ENCODE measurements at places on chromosomes 2 and 18.
A peak's percentile ranks its signal among the peaks of the same experiment; 100 is the strongest.

DNA sequence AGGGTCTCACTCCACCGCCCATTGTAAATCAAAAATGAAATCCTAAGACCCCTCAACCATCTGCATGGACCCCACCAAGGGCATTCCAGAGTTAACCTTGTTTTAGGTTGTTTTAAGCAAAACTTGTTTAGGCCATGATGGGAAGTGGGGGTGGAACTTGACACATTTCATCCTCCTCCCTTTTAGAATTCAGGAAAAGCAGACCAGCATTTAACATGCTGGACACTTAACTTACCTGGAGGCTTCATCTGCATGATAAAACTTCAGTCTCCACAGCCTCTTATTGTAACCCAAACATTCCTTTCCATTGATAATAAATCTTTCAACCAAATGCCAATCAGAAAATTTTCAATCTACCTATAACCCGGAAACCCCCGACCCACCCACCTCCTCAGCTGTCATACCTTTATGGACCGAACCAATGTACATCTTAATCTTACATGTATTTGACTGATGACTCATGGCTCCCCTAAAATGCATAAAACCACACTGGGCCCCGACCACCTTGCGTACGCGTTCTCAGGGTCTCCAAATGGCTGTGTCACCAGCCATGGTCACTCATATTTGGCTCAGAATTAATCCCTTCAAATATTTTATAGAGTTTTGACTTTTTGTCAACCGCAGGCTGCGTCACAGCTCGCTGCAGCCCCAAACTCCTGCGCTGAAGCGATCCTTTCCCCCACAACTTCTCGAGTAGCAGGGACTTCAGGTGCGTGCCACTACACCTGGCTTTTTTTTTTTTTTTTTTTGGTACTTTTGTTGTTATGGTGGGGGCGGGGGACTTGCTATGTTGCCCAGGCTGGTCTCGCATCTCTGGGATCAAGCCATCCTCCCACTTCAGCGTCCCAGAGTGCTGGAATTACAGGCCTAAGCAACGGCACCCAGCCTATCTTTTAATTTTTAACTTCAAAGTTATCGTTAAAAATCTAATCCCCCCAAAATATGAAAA is 917 bp downstream of the MPPE1 start:
- DNase-seq: no peak

DNA sequence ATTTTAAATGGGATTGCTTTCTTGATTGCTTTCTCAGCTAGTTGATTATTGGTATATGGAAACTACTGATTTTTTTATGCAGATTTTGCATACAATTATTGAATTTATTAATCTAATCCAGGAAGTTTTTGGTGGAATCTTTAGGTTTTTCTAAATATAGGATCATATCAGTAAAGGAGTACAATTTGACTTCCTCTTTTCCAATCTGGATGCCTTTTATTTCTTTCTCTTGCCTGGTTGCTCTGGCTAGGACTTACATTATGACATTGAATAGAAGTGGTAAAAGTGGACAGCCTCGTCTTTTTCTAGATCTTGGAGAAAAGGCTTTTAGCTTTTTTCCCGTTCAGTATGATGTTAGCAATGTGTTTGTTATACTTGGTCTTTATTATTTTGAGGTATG is 51.3 kb downstream of the OTX1 start:
- no peak for DNase-seq

- DNase-seq: no peak
Measured at GRCh38 chr2:114729026-114729425, 286.6 kb downstream of the DPP10 start.

DNA sequence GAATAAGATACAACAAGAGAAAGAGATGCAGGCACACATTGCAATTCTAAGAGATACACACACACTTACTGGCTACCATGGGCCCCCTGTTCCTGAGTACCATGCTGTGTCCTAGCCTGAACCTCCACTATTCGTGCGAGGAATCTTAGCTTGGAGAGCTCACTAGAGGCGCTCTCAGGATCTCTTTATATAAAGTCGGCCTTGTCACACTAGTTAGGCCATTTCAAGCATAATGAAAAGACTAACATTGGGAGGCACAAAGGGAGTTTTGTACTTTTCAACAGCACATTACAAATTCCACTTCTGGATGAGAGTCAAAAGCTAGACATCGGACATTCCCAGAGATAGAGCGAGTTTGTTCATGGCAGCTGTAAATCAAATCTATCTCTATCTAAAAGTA is 365.2 kb downstream of the DSEL start:
- no peak for DNase-seq

GRCh38 chr2:146576339-146577111 is 1268.3 kb upstream of the ACVR2A start:
- DNase-seq: peak; percentile 73

DNA sequence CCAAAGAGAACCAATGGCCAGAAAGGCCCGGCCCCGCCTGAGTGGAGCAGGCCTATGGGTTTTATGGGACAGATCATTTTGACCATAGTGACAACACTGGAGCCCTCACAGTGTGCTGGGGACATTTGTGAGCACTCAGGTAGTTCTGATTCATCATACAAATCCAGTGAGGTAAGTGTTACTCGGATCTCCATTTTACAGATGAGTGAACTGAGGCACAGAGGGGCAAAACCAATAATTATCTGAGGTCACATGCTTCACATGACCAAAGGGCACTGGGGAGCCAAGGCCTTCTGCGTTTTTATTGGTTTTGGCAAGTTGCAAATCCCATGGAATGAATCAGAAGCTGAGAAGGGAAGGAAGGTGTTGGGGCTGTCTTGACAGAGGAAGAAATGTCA is 111.5 kb upstream of the MGAT5 start:
- DNase-seq: peak; percentile 27

- no peak for DNase-seq
Measured at GRCh38 chr2:101748000-101748399, 50.5 kb downstream of the MAP4K4 start.

DNA sequence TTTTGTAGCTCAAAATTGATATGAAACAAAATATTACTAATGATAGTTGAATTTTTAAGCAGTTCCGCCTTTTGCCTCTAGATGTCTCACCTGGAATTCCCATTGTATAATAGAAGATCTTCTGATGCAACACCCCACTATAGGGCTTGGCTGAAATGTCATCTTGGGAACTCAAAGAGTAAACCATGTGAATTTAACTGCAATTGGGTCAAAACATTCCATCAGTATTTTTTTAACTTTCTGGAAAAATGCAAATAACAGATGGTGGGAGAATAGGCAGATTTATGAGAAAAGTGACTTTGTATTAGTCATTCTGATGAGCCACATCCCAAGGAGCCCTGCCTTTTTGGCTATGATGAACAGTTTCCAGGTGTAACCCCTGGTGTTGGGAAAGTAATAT is 489.9 kb downstream of the NYAP2 start:
- DNase-seq: peak; percentile 92

GRCh38 chr2:227881866-227882517 is 10.6 kb downstream of the DAW1 start:
- DNase-seq: no peak

DNA sequence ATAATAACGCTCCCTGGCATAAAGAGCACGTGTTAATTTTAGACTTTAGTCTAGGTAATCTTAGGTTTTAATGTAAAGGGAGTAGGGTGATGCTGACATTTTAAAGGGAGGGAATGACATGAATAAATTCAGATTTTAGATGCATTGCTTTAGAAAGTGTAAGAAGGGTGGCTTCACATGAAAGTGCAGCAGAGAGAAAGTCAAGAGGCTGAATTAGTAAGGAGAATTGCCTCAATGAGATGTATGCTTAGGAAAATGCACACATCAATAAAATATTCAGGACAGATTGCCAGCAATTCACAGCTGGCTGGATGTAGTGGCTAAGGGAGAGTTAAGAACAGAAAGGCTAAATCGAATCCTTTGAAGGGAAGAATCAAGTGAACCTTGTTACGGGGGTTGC is 165.5 kb upstream of the CDH19 start:
- no peak for DNase-seq

DNA sequence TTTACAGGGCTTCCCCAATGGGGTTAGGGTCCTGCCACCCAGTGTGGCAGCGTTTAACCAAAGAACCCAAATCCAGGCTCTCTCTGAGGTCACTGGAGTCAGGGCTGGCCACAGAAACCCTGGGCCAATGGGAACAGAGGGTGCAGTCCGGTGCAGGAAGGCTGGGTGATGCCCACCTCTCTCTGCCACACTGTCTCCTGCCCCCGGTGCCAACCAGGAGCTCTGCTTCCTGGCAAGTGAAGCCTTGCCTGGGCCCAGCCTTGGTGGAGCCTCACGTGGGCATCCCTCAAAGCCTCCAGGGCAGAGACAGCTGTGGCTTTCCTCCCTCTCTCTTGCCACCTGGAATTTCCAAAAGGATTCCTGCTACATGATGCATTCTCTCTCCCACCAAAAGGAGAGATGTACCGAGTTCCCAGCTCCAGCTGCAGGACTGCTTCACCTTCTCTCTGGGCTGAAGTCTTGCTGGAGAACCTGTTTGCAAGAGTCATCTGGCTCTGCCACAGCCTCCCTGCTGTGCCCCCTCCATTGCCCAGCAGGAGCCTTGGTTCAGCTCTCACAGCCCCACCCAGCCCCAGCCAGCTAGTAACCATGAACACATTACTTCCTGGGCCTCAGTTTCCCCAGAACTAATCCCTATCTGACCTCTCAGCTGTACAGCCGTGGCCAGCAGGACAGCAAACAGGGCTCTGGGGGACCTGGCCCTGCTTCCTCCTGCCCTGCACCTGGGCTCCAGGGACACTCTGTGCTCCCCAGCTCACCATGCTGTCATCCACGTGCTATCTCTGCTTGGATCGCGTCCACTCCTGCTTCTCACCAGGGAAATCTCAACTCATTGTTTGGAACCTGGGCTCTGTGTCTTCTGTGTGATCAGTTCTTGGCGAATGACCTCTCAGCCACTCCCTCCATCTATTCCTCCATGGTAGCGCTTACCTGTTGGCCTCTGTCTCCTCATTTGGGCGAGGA is 43.4 kb downstream of the KCNF1 start:
- DNase-seq: no peak

- no peak for DNase-seq
Measured at GRCh38 chr2:182496596-182496995, 69.8 kb upstream of the PDE1A start.

GRCh38 chr2:241703032-241703604 is 1.3 kb downstream of the ING5 start:
- DNase-seq: peak; percentile 18

GRCh38 chr2:27135478-27135955 is 1.1 kb upstream of the PREB start:
- DNase-seq: no peak

DNA sequence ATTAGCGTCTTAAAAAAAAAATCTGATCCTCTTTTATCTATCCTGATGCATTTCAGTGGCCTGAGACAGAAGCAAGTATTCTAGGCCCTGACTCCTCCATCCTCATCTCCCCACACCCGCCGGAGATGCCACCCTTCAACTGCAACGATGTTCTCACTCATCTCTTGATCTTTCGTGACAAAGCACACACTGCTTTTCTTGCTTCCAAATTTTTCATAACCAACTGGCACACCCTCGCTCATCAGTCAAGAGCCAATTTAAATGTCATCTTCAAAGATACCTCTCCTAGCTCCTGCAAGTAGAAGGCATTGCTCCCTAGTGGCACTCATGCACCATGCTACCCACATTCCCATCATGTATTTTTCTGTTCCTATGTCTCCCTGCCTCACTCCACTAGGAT is 115.0 kb downstream of the STK39 start:
- DNase-seq: no peak

GRCh38 chr2:239600650-239601049 is 199.8 kb upstream of the HDAC4 start:
- no peak for DNase-seq

GRCh38 chr2:63049970-63050333 is 678 bp upstream of the OTX1 start:
- no peak for DNase-seq

DNA sequence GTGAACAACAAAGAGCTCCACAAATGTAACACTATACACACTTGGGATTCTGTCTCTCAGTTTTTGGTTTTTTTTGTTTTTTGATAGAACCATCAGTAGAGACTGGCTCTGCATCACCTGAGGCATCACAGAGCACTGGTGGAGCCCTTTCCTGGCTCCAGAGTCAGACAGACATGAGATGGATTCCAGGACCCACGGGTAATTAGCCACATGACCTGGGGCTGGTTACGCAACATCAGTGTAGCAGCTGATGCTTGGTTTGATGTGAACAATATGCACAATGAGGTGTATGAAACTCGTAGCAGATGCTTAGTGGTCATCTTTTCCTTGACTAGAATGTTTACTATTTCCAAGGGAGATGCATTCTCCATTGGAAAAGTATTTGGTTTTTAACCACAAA is 40.7 kb downstream of the CMPK2 start:
- peak; percentile 38 for DNase-seq

DNA sequence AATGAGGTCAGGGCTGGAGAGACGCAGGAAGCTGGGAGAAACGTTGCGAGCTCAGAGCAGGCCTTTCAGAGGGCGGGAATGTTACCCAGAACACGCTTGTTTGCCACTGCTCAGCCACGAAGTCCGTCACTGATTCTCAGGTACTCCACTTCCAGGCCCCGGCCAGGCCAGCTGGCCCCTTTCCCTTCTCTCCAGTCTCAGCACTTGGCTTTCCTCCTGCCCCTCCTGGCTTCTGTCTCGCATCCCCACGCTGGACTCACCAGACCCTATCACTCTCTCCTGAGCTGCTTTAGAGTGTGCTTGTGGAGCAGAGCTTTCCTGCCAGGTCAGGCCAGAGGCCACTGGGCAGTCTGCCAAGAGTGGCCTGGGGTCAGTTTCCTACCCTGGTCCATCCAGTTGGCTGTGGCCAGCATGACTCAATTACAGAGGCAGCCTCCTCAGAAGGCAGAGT is 151.4 kb downstream of the TWIST2 start:
- peak; percentile 14 for DNase-seq

GRCh38 chr2:57842531-57842930 is 204.1 kb upstream of the VRK2 start:
- DNase-seq: peak; percentile 78

DNA sequence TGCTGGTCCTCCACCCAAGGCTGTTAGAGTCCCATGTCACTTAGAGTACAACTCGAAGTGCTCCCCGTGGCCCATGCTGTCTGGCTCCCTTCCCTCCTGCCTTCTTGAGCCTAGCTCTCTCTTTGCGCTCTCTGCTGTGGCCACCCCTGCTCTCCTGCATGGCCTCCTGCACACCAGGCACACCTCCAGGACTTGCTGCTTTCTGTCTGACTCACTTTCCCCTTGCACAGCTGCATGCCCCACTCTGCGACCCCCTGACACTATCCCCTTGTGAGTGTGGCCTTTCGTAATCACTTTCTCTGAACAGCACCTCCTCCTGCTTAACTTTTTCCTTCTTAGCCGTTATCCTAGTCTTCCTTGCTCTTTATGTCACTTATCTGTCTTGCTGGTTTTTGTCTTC is 343.6 kb downstream of the TGIF1 start:
- DNase-seq: peak; percentile 58

DNA sequence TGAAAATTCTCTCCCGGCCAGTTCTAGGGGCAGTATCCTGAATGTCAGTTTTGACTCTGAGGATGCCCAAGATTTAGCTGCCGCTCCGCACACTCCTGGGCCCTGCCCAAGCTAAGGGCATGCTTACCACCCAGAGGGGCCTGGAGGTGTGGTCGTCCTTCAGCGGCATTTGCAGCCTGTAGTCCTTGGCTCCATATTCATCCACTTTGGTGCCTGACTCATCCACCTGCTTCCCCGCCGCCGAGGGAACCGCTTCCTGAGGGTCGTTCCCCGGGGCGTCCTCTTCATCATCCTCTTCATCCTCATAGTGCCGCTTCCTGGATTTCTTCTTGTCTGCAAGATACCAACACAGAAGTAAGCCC is 577 bp downstream of the ERCC3 start:
- no peak for DNase-seq

- no peak for DNase-seq
Measured at GRCh38 chr2:39483534-39483933, 46.4 kb upstream of the MAP4K3 start.

- peak; percentile 97 for DNase-seq
Measured at GRCh38 chr2:191636235-191636543, 41.7 kb upstream of the NABP1 start.

- DNase-seq: no peak
Measured at GRCh38 chr18:41343808-41344207, 611.2 kb upstream of the PIK3C3 start.

Data from fibroblast of lung (primary cell).